Stimulated activated memory B cell treated with anti-CD40 and anti-IgM and Interleukin-4, amounts not matched to agents 10 μg/mL and 1 μg/mL and 100 μg/mL, for 72 hours (primary cell): ENCODE measurements at places on chromosomes 11 and 22.

GRCh38 chr11:64340671-64341335, 799 bp downstream of the CCDC88B start:
- ATAC-seq = peak; percentile 77

DNA sequence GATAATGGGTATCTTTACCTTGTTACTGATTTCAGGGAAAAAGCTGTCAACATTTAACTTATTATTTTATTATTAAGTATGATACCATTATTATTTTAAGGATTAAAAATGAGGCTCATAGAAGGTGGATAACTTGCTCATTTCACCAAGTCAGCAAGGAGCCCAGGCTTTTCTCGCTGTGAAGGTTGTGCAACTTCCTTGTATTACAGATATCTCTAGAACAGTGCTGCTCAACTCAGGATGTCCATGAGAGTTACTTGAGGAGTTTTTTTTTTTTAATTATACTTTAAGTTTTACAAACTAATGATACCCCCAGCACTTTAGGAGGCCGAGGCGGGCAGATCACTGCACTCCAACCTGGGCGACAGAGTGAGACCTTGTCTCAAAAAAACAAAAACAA, 98.2 kb downstream of the INSC start:
- ATAC-seq = no peak

- no peak for ATAC-seq
Measured at GRCh38 chr22:38429499-38430068, 25.4 kb downstream of the KCNJ4 start.

DNA sequence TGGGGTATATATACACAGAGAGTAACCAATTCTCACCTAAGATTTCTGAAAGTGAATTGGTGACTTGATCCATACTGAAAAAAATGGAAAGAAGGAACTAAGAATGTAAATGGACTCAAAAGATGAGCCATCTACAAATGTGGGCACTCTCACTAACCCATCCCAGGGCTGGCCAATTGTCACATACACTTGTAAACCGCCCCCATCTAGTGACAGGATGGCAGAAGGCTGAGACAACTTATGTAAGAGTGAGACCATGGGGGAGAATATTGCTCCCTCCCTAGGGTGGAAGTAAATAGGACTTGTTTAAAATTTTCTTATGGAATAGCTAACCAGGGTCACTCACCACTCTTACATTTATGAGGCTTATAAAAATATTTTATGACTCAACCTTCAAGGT, 377.1 kb upstream of the ISX start:
- no peak for ATAC-seq

GRCh38 chr11:121191818-121192217, 90.8 kb downstream of the TECTA start:
- ATAC-seq = no peak
